ENCODE measurements at places on chromosomes 3 and 15.
A peak's percentile ranks its signal among the peaks of the same experiment; 100 is the strongest.

GRCh38 chr3:32782407-32782806 is 35.4 kb upstream of the TRIM71 start:
- no peak for DNase-seq

DNA sequence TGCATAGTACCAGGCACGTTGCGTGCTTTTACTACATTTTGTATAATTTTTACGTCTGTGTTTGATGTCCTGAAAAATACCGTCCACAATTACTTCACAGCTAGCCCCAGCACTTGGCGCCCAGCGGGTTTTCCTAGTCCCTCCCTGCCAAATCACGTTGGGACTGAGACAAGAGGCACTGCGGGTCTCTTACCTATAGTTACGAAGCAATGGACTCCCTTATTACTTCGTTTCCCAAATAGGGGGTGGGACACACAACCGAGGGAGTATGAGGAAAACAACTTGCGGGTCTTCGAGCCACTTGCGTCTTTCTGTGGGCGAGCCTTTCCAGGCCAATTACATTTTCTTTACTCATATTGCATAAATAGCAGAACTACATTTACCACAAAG is 620 bp upstream of the CMSS1 start:
- no peak for DNase-seq

DNA sequence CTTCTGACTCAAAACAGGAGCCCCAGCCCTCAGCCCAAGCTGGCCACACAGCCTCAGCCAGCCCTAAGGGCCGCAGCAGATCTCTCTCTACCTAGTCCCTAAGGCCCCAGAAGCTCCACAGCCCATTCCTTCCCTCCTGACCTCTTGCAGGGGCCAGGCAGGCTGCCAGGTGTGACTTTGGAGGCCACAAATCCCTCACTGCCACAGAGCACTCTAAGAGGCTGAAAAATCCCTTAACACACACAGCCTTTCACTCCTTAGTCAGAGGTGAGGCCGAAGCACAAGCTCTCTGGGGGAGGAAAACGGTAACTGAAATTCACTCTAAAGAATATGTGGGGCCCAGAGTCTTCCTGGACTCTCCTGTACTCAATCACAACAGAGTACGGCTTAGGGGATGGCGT is 23.3 kb downstream of the LRRC2 start:
- no peak for DNase-seq

GRCh38 chr15:56244811-56245576 is 1.3 kb upstream of the RFX7 start:
- DNase-seq = peak; percentile 17

- DNase-seq = no peak
Measured at GRCh38 chr3:12229896-12230295, 59.0 kb upstream of the PPARG start.

GRCh38 chr15:99006904-99007495 is 592 bp downstream of the PGPEP1L start:
- no peak for DNase-seq
